Prostate gland (tissue), 2 donors: ENCODE measurements at places on chromosomes 16 and 17.
A peak's percentile ranks its signal among the peaks of the same experiment; 100 is the strongest.

- H3K27me3 ChIP-seq, result no peaks in the 10 kb centered on the region
- H3K36me3 ChIP-seq, result no peaks in the 10 kb centered on the region
- H3K27ac ChIP-seq, result peak overlapping the region; percentile 93
- peak overlapping the region; percentile 99 for H3K4me3 ChIP-seq
- peaks cover 14% of the 10 kb centered on the region for H3K4me1 ChIP-seq
- DNase-seq, result peak; percentile 51
Observed at GRCh38 chr17:78779850-78780249, 2.2 kb downstream of the CYTH1 start.

- H3K4me1 ChIP-seq, result no peaks in the 10 kb centered on the region
- H3K27me3 ChIP-seq, result no peaks in the 10 kb centered on the region
- H3K36me3 ChIP-seq, result no peaks in the 10 kb centered on the region
- H3K4me3 ChIP-seq, result no peak overlapping the region
- no peak overlapping the region for H3K27ac ChIP-seq
Observed at GRCh38 chr16:56675685-56676210, 6.1 kb downstream of the MT1H start.

- no peak overlapping the region for H3K27ac ChIP-seq
- H3K27me3 ChIP-seq, result no peaks in the 10 kb centered on the region
- H3K4me1 ChIP-seq, result no peaks in the 10 kb centered on the region
- DNase-seq, result no peak
Observed at GRCh38 chr16:87424266-87424665, 32.1 kb downstream of the MAP1LC3B start.

DNA sequence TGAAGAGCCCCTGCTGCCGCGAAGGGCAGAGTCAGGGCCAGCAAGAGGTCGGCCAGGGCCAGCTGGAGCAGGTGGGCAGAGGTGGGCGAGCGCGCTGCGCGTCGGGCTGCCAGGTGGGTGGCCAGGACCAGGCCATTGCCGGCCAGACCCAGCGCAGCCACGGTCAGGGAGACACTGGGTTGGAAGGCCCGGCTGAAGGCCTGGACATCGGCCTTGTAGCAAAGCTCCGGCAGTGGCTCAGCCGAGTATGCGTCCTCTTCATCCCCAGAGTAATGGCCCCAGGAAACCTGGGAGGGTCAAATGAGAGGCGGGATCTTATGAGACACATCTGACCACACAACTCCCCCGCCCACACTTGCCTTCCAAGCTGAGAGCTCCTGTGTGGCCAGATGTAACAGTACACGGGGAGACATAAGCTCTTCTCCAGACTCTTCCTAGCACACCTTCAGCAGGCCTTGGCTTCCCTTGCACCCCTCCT lies 1.3 kb downstream of the CCR10 start:
- H3K36me3 ChIP-seq, result no peaks in the 10 kb centered on the region
- peak overlapping the region; percentile 98 for H3K27ac ChIP-seq
